Sigmoid colon (tissue), 7 donors: ENCODE measurements at places on chromosomes 6 and 20.

DNA sequence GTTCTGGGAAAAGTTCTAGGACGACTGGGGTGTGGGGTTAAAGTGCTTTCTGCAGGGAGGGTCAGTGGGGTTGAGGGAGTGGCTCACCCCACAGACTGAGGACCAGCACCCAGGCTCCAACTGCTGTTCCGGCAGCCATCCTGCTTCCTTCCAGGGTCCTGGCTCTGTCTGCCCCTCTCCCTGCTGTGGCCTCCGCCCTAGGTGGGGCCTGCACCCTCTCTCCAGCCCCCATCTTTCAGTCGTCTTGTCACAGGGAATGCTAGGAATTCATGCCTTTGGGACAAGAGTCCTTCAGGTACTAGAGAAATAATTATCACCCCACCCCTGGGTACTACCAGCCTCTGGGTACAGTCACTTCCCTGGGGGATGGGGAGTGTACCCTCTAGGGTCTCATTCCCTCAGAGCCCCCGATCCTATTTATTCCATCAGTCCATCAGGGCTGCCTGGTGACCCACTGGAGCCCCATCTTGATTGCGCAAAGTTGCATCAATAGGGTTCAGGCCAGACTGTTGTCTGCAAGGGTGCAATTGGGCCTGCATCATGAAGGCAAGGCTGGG, at the start of gene AGER:
TSS of gene AGER (minus strand) at position 170 of the 557 bp plus-strand sequence. CDS start at position 139, 31 bp downstream.
- peaks cover 66% of the 10 kb centered on the region for H3K36me3 ChIP-seq
- H3K4me3 ChIP-seq, result no peak within 1 kb of the TSS
- H3K27ac ChIP-seq, result peak within 1 kb of the TSS; percentile 99
- H3K4me1 ChIP-seq, result peaks cover 76% of the 10 kb centered on the region
- no peak for DNase-seq

- no peak overlapping the region for H3K27ac ChIP-seq
- no peak overlapping the region for H3K4me3 ChIP-seq
- no peaks in the 10 kb centered on the region for H3K27me3 ChIP-seq
- H3K36me3 ChIP-seq, result no peaks in the 10 kb centered on the region
Observed at GRCh38 chr6:80343511-80343910, 237.0 kb downstream of the BCKDHB start.

- no peaks in the 10 kb centered on the region for H3K27me3 ChIP-seq
- H3K4me1 ChIP-seq, result no peaks in the 10 kb centered on the region
- H3K4me3 ChIP-seq, result no peak overlapping the region
- H3K27ac ChIP-seq, result no peak overlapping the region
- no peaks in the 10 kb centered on the region for H3K36me3 ChIP-seq
Observed at GRCh38 chr6:85066266-85066665, 301.9 kb upstream of the TBX18 start.

DNA sequence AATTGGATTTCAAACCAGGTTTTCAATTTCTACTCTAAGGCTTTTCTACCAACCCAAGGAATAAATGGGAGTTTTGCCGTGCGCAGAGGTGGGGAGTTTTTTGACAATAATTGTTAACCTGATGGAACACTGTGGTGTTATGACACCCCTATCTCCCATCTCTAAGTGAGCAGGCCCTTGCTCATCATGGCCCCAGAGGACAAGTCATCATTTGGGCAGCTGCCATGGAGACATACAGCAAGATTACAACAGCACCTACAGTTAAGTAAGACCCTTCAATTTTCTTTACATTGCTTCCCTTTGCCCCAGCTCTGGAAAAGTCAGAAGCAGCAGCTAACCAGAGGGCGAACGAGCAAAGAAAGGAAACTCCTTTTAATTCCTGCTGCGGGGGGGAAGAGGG, 54.3 kb downstream of the ADGRF5 start:
- no peaks in the 10 kb centered on the region for H3K4me1 ChIP-seq
- no peak for DNase-seq
- H3K27me3 ChIP-seq, result peaks cover 5% of the 10 kb centered on the region
- H3K36me3 ChIP-seq, result no peaks in the 10 kb centered on the region
